ENCODE measurements at places on chromosomes 6 and 20.

GRCh38 chr6:107770541-107770940 is 53.6 kb downstream of the SCML4 start:
- no peak for DNase-seq

GRCh38 chr6:161233986-161234661 is 39.7 kb downstream of the AGPAT4 start:
- DNase-seq = no peak

DNA sequence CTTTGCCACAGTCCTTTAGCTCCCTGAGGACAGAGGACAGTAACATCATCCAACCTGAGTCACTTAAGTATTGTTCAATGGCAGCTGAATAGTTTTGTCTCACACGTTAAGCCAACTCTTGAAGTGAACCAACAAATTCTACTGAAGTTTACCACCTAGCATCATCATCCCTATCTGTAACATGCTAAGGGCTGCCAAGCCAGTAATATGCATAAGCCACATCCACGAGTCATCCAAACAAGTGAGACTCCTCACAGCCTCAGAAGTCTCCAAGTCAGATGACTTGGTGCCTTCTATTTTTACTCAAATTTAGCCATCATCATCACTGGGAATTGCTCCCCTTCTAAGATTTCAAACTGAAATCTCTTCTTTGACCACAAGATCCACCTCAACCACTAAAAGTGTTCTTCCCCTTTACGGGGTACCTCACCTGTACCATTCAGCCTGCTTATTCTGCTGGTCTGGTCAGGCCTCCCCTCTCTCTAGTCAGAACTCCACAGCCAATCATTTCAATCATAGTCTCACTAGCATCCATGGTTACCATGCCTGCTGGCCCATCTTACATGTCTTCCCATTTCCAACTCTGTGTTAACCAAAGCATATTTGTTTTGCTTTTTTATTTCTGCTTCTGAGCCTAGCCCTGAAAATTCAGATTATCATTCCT is 73.7 kb downstream of the DTNBP1 start:
- no peak for DNase-seq

GRCh38 chr20:61205769-61206168 is 46.3 kb upstream of the CDH4 start:
- DNase-seq = no peak

- DNase-seq = no peak
Observed at GRCh38 chr6:135572051-135572450, 74.5 kb upstream of the AHI1 start.

GRCh38 chr6:77424761-77425160 is 38.5 kb downstream of the HTR1B start:
- DNase-seq = no peak

- no peak for DNase-seq
Observed at GRCh38 chr20:54027704-54028103, 42.7 kb downstream of the BCAS1 start.

DNA sequence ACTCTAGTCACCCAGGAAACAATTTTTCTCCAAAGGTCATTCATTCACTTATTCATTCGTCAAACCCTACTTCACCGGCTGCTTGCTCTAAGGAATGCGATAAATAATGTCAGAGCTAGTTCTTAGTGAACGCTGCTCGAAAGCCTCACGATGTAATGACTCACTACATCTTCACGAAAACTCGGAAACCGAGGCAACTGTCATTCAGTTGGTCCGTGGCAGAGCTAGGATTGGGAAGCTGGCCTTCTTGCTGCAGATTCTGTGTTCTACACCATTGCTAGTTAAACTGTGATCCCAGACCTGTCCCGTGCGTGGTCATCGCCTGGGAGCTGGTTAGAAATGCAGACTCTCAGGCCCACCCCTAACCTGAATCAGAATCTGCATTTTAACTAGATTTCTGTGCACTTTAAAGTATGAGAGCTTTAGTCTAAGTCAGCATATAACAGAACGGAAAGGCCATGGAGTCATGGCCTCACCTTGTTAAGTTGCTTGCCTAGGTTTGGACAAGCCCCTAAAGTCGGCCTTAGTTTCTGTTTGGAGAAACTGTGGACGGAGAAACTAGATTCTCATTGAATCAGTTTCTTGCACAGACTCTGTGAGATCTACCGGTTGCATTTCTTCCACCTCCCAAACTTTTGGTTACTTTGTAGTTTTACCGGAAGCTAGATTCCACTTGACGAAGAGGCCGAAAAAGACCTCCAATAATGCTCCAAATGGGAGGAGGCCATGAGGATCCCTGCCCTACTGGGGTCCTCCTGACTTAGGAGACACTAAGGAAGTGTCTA is 651 bp upstream of the CCND3 start:
- no peak for DNase-seq

- peak; percentile 82 for DNase-seq
Observed at GRCh38 chr6:35046103-35046502, 95.0 kb downstream of the TCP11 start.

DNA sequence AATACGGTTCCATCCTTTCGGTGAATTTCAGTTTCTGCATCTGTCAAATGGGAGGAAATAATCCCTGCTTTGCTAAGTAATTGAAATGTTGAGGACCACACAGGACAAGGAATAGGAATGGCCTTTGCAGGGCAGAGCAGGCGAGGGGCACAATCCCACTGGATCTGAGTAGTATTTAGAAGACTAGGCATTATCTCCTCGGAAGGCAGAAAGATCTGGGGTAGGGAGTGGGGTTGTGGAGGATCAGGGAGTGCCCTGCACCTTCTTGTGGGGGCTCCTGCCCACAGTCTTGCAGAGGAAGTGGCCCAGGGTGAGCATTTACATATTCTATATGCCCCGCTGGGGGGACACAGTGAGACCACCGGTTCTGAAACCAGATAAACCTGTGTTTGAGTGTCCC is 87.1 kb upstream of the SIRPA start:
- no peak for DNase-seq

GRCh38 chr6:41713159-41713649 is 22.2 kb downstream of the TFEB start:
- no peak for DNase-seq

- no peak for DNase-seq
Observed at GRCh38 chr20:57650756-57651483, 30.7 kb upstream of the ZBP1 start.

DNA sequence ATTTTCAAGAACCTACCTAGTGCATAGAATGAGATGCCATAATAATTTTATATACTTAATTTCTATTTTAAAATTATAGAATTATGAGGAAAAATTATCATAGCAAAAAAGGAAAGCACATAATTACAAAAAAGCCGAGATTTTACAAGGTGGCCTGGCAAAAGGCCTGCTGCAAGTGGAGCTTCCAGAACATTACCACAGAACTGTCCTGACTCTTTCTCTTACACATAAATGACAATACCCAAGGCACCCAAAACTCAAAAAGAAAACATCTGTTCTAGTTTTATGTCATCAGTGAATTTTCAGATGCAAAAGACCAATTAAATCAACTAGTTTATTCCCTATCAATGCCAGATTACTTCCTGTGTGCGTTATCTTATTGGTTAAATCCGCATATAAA is 74.2 kb downstream of the FILIP1 start:
- DNase-seq = no peak

- DNase-seq = no peak
Observed at GRCh38 chr20:59122566-59122919, 41.1 kb upstream of the ZNF831 start.

DNA sequence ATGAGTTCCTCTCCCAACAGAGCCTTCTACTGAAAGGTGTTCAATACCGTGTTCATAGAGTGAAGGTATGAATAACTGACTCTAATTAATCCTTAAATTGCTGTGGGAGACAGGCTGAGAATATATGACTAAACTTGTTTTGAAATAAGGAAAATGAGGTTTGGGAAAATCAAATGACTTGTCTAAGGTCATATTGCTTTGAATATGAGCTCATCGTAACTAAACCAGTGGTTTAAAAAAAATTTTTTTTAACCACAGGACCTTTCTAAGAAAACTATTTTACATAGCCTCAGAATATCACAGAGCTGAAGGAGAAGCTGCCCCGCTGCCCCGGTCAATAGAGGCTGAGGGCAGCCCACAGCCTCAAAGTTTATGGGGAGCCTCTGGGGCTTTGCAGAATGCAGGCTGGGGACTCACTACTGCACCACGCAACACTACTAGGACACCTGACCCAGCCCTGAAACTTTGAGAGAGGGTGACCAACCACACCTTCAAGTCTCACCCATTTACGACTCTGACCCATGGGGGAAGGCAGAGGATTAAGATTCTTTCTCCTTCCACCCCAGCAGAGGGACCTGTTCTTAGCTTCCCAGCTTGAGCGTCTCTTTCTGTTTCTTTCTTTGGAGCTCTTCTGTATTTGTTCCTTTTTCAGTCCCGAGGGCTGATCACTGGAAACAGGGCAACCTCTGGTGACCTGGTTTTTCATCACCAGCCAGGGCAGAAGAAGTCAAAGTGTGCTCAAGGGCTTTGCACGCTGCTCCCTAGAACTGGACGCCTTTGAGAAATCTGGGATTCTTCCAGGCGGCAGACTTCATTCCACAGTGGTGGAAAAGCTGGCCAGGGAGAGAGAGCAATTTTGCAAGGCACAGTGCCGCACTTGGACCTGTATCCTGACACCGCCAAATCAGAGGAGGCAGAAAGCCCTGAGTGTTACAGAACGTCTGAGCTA is 220.2 kb downstream of the ATXN1 start:
- DNase-seq = no peak

- DNase-seq = no peak
Observed at GRCh38 chr20:33407796-33408195, 6.5 kb upstream of the CDK5RAP1 start.

Measured in eye (tissue), 1 donor.